ENCODE measurements at places on chromosomes 5 and 9. TPM values are rescaled to one million over a fixed set of nuclear protein-coding genes. Genes with fewer than 3 reads are reported as not detected.

Gene STARD4
- total RNA-seq, result 8.9 TPM

Gene DPP7
- 150 TPM for total RNA-seq

Gene GABRB2
- total RNA-seq, result not detected

Gene STING1
- total RNA-seq, result 32.8 TPM

Gene RORB
- 1.2 TPM for total RNA-seq

Gene GPR150
- not detected for total RNA-seq

Gene MARCOL
- not detected for total RNA-seq

Gene CCDC183
- total RNA-seq, result 0.13 TPM

Gene GPSM1
- total RNA-seq, result 65.9 TPM

Gene SEMA5A
- total RNA-seq, result 0.08 TPM

Data from A375 (cell line).